CMK (cell line): ENCODE measurements at places on chromosomes 2 and 18.

GRCh38 chr2:41736105-41736567 lies 311.7 kb upstream of the PKDCC start:
- peak; percentile 38 for DNase-seq

- no peak for DNase-seq
These were observed 94.3 kb downstream of the ASAP2 start for GRCh38 chr2:9300829-9301453.

- no peak for DNase-seq
These were observed 129.3 kb downstream of the NCKAP5 start for GRCh38 chr2:133438848-133439564.

DNA sequence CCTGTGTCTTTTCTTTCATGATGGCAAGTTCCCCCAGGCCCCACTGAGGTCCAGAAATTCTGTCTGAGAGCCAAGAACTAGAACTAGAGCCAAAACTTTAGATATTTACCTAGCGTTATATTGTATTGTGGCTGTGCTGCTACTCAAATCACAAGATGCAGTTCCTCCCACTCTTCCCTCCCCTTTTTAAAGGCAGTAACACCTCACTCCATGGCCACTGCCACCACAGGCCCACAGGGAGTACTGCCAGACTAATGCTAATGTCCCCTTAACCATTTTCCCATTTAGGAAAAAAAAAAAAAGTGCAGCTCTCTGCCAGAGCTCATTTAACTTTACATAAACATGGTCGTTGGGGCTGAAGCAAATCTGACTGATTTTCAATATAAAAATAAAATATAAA lies 99.7 kb upstream of the KYNU start:
- DNase-seq, result no peak

GRCh38 chr2:222892761-222893160 lies 31.9 kb downstream of the ACSL3 start:
- DNase-seq, result no peak

- no peak for DNase-seq
These were observed 142.0 kb downstream of the NR4A2 start for GRCh38 chr2:156190517-156190916.

- no peak for DNase-seq
These were observed 654.5 kb downstream of the RNF144A start for GRCh38 chr2:7571701-7572100.

GRCh38 chr2:10336283-10336682 lies 33.6 kb downstream of the HPCAL1 start:
- no peak for DNase-seq

- DNase-seq, result peak; percentile 67
These were observed 83.0 kb downstream of the LPIN1 start for GRCh38 chr2:11829324-11829946.

GRCh38 chr18:34280653-34281052 lies 55.9 kb upstream of the NOL4 start:
- DNase-seq, result no peak

DNA sequence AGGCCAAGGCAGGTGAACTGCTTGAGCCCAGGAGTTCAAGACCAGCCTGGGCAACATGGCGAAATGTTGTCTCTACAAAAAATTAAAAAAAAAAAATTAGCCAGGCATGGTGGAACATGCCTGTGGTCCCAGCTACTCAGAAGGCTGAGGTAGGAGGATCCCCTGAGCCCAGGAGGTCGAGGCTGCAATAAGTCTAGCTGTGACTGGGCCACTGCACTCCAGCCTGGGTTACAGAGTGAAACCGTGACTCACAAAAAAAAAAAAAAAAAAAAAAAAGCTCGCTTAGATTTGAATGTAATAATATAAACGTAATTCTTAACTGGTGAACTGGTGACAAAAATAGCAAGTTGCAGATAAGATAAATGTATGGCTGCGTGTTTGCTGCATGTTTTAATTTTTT lies 56.5 kb downstream of the TFCP2L1 start:
- DNase-seq, result no peak

- DNase-seq, result no peak
These were observed 149.1 kb downstream of the RHBDD1 start for GRCh38 chr2:226984750-226985582.

DNA sequence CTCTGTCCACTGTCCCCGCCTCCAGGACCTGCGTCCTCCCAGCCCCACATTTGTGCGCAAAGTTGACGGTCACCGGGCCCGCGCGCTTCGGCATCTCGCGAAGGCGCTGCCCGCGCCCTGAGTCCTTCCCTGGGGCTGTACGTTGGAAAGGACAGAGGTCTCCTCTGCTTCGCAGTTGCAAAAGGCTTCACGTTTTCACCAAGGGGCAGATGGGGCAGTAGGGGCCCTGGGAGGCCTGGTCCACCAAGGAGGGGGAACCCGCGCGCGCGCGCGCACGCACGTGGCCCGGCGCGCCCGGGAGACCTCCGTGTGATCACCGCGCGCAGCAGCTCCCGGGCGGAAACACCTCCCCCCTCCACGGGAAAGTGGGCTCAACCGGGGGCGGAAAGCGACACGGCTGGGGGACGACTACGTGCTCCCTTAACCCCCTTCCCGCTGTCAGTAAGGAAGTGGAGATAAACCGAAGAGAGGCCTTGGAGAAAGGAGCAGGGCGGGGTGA lies 21.9 kb downstream of the TEX44 start:
- peak; percentile 61 for DNase-seq

DNA sequence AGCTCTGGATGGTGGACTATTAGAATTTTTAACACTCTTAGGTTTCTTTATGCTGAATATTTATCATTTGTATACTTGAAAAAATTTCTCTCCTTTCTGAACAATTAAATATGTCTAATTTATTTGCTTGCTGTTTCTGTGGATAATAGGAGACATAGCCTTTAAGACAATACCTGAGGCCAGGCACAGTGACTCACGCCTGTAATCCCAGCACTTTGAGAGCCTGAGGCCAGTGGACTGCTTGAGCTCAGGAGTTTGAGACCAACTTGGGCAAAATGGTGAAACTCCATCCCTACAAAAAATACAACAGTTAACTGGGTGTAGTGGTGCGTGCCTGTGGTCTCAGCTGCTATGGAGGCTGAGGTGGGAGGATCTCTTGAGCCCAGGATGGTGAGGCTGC lies 54.7 kb downstream of the FAM117B start:
- no peak for DNase-seq

DNA sequence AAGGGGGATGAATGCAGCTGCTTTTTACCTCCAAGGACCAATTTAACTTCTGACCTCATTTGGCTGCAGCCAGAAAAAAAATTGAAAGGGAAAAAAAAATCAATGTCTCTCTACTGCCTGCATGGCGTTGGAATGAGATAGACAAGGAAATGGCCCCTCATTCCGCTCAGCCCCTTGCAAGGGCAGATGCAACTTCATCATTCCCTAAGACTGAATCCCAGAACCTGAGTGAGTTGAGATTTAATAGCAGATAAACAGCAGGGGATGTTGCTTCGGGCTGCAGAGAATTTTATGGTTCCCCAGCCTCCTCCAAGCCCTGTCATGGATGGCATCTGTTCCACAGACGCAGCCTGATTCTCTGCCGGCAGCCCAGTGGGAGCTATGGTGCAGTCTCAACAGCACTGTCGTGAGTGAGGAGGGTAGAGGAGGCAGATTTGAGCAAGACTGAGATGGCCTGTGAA lies 49.0 kb downstream of the CAPN13 start:
- no peak for DNase-seq

GRCh38 chr2:1628893-1629292 lies 115.4 kb downstream of the PXDN start:
- no peak for DNase-seq

GRCh38 chr18:43994381-43994780 lies 686.3 kb upstream of the SETBP1 start:
- no peak for DNase-seq

DNA sequence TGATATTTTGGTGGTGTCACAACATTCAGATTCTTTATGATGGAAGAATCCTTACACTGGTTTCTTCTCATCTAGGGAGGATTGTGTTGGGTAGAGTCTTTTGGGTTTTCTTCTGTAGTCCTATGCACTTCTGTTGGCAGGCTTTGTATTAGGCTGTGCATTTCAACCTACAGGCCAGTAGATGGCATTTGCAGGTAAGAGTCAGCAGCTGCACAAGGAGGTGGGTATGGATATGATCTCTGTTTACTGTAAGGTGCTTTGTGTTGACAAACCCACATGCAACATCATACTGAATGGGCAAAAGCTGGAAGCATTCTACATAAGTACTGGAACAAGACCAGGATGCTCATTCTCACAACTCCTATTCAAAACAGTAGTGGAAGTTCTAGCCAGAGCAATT lies 656.8 kb downstream of the METTL4 start:
- no peak for DNase-seq

GRCh38 chr2:26243470-26244308 lies 743 bp downstream of the HADHA start:
- DNase-seq, result no peak
